Activated CD8-positive, alpha-beta T cell treated with anti-CD3 and anti-CD28 coated beads for 36 hours (primary cell): ENCODE measurements at places on chromosomes 6 and 20. TPM values are rescaled to one million over a fixed set of nuclear protein-coding genes. Genes with fewer than 3 reads are reported as not detected.

MOG gene
- total RNA-seq = not detected

DNA sequence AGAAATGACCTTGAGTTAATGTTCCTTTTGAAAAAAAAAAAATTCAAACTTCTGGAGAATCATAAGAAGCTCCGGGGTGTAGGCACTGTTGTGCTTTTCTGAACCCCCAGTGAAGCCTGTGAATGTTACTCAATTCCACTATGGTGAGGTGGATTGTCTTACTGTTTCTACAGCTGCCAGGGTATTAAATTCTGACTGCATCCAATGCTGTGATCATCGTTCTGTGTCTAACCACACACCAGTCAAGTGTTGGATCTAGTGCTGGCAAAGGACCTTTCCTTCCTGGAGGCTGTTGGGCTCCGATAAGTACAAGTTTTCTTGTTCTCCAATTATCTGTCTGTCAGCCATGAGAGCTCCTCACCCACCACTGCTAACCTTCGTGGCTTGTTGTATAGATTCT is 162.0 kb upstream of the EPHA7 start:
- no peak for DNase-seq

DNA sequence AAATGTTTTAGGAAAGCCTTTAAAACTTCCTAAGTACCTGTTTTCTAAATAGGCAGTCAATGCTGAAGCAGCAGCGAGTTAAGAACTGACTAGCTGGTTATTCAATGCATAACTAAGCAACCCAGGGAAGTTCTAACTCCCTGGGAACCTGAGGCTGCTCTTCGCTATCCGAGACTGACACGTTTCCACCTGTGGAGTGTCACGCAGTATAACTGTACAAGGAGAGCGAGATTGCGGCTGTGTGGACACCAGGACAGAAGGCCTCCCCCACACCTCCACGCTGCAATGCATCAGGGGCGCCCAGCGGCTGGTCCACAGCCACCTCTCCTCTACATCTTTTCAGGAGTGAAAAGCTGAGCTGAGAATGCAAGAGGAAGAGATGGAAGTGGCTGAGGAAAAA is 8.0 kb downstream of the PXDC1 start:
- no peak for DNase-seq

NFYA gene
- 30.7 TPM for total RNA-seq

HCK gene
- not detected for total RNA-seq

TRDN gene
- total RNA-seq = not detected

DNA sequence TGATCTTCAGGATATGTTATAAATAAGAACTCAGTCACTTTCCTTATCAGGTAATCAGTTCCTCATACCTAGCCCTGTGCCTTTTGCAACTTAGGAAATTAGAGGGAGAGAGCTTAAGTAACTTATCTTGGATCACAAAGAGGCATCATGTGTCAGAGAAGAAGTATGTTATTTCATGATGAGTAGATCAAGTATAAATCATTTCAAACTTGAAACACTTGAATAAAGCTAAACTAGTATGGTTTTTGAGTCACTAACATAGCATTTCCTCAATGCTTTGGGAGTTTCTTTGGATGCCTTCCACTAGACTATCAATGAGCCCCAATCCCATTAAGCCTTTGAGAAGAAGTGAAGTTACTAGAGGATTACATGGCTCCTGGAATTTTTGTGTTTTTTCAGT is 102.6 kb upstream of the TNFAIP3 start:
- DNase-seq = no peak

GRCh38 chr6:2497922-2498623 is 252.6 kb downstream of the MYLK4 start:
- DNase-seq = no peak

MAP3K5 gene
- 4.6 TPM for total RNA-seq
